ENCODE measurements at places on chromosomes 4 and X.

GRCh38 chrX:133570549-133570948 is 155.3 kb upstream of the GPC4 start:
- DNase-seq = no peak

DNA sequence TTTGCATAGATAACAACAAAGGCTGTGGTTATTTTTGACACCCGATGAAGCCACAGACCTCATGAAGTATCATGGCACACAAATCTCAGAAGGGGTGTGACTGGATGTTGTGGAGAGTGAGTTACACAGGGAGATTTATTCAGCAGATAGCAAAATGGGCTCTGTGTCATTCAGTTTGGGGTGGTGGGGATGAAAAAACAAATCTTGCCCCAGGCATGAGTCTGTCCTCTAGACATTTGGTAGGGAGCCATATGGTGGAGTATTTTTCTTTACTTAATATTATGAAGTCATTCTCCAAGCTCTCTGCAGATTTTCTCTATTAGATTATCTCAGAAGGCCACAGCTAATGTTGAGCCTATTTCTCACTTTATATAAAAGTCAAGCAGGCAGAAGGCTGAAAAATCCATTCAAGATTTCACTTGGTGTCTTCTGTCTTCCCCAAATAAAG is 277.1 kb upstream of the TENM3 start:
- DNase-seq = no peak

DNA sequence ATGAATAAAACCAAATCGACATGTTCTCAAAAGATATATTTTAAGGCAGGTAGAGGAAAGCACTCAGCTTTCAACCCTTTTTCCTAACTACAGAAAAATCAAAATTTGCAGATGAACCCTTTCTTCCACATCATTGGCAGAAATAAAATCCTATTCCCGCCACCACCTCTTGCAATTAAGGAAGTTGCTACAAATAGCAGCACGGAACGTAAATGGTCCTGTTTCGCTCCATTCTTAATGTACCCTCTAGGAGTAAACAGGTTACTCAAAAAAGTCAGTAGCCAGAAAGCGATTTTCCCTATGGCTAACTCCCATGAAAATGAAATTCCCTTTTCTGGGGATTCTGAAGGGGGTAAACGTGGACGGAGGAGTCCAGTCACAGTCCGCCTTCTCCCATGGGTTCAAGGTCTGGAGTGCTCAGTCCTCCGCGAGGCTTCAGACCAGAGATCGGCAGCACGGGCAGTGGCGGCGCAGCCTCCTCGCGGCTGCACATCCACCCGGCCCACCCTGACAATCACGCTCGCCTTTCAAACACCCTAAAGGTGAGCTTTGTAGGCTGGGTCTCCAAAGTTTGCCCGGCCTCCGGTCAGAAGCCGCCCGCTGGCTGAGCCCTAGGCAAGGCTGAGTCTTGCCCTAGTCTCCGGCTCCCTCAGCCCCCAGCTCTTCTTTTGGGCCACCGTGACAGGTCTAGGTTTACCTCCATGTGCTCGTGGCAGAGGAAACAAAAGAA is 1.8 kb downstream of the ATP11C start:
- peak; percentile 0 for DNase-seq

GRCh38 chr4:32672359-32672758 is 1952.2 kb downstream of the PCDH7 start:
- no peak for DNase-seq

- DNase-seq = no peak
Measured at GRCh38 chrX:23857935-23858334, 49.8 kb downstream of the APOO start.

DNA sequence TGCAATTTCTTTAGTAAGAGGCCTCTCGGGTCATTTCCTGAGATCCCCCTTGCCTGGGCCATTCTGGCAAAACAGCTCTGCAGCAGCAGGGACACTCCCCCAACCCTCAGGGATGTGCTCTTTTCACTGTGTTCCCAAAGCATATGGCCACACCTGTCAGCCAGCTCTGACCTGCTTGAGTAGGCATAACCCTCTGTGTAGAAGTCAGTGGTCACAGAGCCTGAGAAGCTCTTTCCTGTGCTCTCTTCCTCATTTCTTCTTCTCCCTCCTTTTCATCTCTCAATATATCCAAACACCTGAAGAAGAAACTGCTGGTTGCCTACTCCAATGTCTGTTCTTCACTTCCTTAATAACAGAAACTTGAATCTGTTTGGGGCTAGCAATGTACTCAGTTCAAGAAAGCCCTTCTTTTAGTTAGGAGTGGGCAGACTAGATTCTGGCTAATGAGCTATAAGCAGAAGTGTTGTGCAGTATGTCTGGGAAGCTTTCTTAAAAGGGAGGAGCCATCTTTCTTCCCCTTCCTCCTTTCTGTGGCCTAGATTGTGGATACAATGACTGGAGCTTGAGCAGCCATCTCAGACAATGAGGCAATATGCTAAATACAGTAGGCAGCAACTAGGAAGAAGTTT is 73.3 kb downstream of the PRPS1 start:
- DNase-seq = no peak

- DNase-seq = no peak
Measured at GRCh38 chrX:131795442-131796229, 227.5 kb upstream of the STK26 start.
